ENCODE measurements at places on chromosomes 3 and 15.
A peak's percentile ranks its signal among the peaks of the same experiment; 100 is the strongest.

- no peak for DNase-seq
Measured at GRCh38 chr3:192833177-192833890, 84.3 kb downstream of the MB21D2 start.

- no peak for DNase-seq
Measured at GRCh38 chr3:60531759-60532158, 719.5 kb downstream of the FHIT start.

DNA sequence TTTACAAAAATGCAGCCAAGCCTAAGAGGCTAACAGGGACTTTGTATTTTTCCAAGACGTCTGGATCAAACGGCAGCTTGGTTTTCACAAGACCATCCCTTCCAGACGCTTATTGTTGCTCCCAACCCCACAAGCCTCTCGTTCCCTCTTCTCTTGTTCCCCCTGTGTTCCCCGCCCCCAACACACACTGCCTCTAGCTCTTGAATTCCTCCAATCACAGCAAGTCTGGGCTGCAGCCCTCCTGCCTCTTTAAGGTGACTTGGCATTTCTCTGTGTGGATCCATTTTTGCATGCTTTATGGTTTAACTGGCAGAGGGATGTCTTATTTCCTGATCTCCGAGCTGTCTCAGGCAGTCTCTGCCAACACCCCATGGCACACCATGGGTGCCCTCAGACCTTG, 182.2 kb downstream of the ABHD5 start:
- no peak for DNase-seq

DNA sequence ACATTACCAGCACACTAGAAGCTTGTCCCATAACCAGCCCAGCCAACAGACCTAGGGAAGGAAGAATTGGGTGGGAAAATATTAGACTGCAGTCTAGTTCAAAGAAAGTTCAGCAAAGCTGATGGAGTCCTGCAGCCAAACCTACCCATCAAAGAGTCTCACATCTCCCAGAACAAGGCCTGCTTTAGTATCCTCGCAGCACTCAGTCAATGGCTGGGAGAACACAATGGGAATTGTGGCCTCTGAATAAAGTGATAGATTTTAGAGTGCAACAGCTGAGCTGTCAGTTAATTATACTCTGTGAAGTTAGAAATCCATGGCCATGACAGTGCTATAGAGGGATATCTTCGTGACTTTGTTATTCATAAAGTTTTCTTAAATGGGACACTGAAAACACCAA, 207.2 kb upstream of the NAALADL2 start:
- no peak for DNase-seq

DNA sequence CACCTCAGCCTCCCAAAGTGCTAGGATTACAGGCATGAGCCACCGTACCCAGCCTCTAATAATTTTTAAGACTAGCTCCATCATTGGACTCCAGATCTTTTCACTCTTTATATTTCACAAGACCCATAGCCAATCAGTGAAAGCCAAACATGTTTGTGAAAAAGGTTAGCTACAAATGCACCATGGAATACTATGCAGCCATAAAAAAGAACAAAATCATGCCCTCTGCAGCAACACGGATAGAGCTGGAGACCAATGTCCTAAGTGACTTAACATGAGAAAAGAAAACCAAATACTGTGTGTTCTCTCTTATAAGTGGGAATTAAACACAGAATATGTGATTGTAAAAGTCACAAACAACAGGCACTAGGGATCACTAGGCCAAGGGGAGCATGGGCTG, 3.2 kb downstream of the SCAPER start:
- no peak for DNase-seq

- DNase-seq, result no peak
Measured at GRCh38 chr15:66682865-66683264, 19.2 kb upstream of the SMAD6 start.

- no peak for DNase-seq
Measured at GRCh38 chr3:140164922-140165590, 230.1 kb downstream of the CLSTN2 start.

DNA sequence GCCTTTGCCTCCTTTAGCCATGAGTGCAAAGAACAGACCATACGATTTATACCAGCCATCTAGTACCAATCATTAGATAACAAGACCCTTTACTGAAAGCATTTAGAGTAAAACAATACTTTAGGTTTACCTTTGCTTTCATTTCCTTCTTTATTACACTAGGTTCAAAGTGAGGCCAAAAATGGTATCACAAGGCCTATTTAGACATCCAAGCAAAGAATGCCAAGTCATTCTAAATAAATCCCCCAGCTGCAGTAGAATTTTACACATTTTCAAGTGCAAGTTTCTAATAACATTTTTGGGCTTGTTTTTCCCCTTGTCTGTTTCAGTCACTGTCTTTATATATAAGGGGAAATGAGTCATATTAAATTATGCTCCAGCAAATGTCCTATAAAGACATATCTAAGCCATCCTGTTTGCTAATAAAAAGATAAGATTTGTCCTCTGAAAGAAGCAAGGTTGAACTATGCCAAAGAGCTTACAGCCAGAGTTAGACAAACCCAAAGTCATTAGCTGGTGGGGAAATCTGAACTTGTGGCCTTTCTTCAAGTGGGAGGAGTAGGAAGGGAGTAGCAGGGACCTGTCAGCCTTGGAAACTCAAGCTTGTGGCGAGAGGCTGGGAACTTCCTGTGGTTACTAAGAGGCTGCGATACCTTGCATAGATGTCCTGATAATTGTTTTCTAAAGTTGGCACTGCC, 232.7 kb downstream of the MECOM start:
- DNase-seq, result no peak

- peak; percentile 64 for DNase-seq
Measured at GRCh38 chr15:78077053-78077870, at the start of gene TBC1D2B. TBC1D2B (minus strand) TSS chr15:78077711; CDS start chr15:78077652, 59 bp downstream.

DNA sequence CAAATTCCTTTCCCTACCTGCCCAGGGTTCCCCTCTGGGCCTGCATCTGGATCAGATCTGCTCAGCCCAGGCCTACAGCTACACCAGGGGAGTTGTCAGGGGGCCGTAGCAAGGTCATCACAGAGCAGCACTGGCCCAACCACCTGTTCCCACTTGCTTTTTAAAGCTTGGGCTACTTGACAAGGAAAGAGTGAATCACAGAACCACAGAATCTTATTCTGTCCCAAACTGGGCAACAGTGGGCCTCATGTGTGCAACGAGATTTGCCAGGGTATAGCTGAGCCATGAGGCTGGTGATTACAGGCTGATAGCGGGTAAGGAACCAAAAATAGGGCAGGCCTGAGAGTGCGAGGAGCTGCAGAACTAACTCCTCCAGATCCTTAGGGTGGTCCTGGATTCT, 66.7 kb downstream of the MYLK start:
- DNase-seq, result no peak

- no peak for DNase-seq
Measured at GRCh38 chr15:35827141-35827540, 281.2 kb upstream of the DPH6 start.

DNA sequence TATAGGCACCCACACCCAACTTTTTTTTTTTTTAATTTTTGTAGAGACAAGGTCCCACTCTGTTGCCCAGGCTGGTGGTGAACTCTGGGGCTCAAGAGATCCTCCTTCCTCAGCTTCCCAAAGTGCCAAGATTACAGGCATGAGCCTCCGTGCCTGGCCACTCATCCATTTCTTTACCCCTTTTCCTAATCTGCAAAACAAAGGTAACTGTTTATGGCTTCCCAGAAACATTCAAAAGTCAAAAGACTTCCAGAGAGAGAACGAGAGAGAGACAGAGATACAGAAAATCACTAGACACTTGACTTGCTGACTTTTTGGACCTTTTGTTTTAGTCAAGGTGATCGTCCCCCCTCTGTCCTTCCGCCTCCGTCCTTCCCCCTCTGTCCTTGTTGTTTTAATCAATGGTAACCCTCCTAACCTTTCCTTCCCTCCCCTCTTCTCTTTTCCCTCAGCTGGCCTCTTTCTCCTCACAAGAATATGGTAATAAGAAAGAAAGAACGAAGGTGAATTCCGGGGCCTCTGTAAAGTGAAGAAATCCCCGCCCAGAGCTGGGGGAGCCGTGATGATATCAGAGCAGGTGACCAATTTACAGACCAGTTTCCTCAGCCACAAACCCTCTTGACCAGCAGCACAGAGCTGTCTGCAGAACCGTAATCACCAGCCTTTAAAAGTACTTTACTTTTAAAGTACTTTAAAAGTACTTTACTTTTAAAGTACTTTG, 21.9 kb downstream of the KLHL6 start:
- DNase-seq, result no peak

- DNase-seq, result no peak
Measured at GRCh38 chr3:14581334-14582044, 41.3 kb upstream of the GRIP2 start.

- DNase-seq, result no peak
Measured at GRCh38 chr3:178107804-178108203, 428.4 kb upstream of the KCNMB2 start.

DNA sequence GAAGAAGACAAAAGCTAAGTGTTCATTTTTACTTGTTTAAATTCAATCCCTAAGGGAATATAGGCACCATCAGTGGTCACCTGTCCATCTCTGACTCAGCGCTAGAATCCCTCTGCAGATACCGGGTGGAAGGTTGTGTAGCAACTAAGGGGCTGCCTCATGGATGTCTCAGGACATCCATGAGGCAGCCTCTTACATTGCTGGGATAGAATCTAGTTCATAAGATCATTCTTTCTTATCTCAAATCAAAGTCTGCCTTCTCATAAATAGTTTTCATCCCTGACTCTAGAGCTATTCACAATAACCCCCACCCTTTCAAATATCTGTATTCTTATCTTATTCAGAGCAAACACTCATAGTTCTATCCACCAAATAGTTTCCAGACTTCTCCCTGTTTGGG, 38.1 kb downstream of the HSPBAP1 start:
- no peak for DNase-seq

GRCh38 chr3:180564676-180565075, 37.3 kb upstream of the TTC14 start:
- DNase-seq, result no peak

- no peak for DNase-seq
Measured at GRCh38 chr3:24828551-24828950, 333.9 kb upstream of the THRB start.

DNA sequence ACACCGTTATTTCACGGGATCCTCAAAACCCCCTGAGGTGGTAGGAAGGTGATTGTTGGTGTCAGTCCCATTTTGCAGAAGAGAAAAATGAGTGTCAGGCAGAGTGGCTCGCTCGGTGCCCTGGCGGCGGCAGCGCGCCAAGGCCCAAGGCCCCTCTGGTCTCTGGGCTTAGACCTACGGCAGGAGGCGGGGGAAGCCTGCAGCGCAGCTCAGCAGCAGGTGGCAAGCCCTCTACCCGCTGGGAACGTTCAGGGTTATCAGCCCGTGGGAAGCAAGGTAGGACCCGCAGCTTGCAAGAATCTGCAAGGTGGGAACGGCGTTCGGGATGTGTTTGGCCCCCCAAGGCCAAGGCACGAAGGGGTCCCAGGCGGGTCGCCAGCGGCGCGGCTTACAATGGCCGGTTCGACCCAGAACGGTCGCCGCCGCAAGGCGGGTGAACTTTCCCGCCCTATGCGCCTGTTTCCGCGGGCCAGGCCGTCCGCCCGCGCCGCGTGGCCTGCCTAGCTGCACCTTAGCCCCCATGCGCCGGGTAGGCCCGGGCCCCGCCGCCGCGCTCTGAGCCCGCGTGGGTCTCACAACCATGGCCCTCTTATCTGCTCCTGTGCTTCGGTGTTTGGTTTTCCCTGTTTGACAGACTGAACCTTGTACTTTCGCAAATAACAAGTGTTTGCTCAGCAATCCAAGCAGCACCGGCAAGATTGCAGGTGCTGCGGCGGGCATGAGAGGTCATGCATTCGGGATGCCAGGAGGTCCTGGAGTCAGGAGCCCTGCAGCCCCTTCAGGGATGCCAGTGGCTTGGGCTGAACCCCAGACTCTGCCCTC, 39.7 kb downstream of the CCNL1 start:
- DNase-seq, result no peak

GRCh38 chr3:175434561-175434960, 575.4 kb downstream of the NAALADL2 start:
- DNase-seq, result no peak

DNA sequence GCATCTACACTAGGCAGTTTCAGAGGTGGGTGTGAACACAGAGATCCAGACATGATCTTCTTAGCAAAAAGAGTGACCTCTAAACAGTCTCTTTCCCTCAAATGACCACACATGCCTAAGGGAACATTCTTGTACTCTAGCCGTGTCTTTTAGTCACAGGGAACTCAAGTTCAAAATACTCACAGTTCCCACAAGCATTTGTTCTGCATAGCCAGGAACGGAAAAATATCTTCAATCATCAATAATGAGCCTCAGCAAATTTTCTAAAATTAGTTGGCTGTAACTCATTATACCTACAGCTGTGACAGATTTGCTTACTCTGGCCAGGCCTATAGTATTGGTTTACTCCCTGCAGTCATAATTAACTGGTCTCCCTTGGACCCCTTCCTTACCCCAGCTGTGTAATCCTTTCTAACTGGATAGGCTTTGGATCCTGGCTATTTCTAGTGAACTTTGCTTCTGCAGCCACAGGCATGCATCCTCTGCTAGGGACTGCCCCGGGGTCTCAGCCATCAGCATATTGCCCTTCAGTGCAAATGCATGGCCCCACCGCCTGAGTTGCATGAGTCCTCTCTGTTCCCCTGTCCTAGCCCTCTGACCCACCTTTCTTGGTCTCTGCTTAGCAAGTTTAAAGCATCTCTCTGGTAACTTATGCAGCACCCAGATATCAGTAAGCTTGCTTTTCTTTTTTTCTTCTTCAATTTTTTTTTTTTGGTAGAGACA, 56.0 kb upstream of the HACD2 start:
- DNase-seq, result no peak

DNA sequence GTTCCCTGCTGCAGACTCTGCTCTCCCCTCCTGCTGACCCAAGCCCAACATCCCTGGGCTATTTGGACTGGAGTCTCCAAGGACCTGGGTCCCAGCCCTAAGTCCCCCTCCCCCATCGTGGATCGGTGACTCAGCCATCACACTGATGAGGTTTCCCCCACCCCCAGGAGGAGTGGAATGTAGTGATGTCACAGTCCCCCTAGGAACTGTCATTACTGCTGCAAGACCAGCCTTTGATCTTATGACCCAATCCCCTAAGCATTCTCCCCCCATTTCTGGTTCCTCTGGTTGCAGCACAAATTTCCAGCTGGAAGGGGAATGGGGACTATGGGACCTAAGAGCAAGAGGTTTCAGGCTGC, 63.4 kb upstream of the CSPG4 start:
- DNase-seq, result no peak

GRCh38 chr15:77546050-77546501, 86.6 kb downstream of the LINGO1 start:
- no peak for DNase-seq

GRCh38 chr3:117168896-117169295, 459.3 kb downstream of the TUSC7 start:
- no peak for DNase-seq

- no peak for DNase-seq
Measured at GRCh38 chr15:82898961-82899360, 53.6 kb downstream of the HOMER2 start.

DNA sequence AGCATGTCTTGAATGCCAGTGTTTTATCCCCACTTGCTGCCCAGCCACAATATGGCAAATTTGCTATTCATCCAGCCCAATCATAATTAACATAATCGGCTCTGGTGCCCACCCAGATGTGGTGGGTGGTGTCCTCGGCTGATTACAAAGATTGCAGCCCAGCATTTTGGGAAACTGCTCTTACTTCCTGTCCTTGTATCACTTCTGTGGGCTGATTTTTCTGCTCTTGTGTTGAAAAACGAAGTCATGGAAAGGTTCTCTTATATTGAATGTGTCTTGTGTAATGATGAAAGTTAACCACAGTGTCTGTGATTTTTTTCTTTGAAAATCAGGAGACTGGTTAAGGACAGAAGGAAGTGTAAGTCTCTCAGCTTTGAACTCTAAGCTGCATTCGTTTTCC, 141.7 kb downstream of the CACNA2D3 start:
- DNase-seq, result no peak
